ENCODE measurements at places on chromosomes 2 and 18. TPM values are rescaled to one million over a fixed set of nuclear protein-coding genes. Genes with fewer than 3 reads are reported as not detected.
A peak's percentile ranks its signal among the peaks of the same experiment; 100 is the strongest.

Gene CMPK2
- 7.2 TPM for polyA plus RNA-seq

Gene PCARE
- not detected for polyA plus RNA-seq

GRCh38 chr2:7502336-7502735 is 585.1 kb downstream of the RNF144A start:
- peaks cover 21% of the 10 kb centered on the region for H3K27me3 ChIP-seq
- no peak overlapping the region for H3K27ac ChIP-seq
- H3K4me3 ChIP-seq: no peak overlapping the region
- H3K4me1 ChIP-seq: no peaks in the 10 kb centered on the region

- DNase-seq: peak; percentile 29
- H3K27me3 ChIP-seq: no peaks in the 10 kb centered on the region
- H3K36me3 ChIP-seq: peaks cover 12% of the 10 kb centered on the region
Observed at GRCh38 chr2:85584354-85584856, at the start of gene VAMP5. TSS of gene VAMP5 (plus strand) at chr2:85584431. CDS start at chr2:85584491, 60 bp downstream.

- no peak overlapping the region for H3K27ac ChIP-seq
- H3K4me3 ChIP-seq: no peak overlapping the region
- H3K4me1 ChIP-seq: no peaks in the 10 kb centered on the region
- H3K27me3 ChIP-seq: peaks cover 18% of the 10 kb centered on the region
Observed at GRCh38 chr2:58289029-58289428, 47.9 kb upstream of the FANCL start.
